Stimulated activated CD8-positive, alpha-beta memory T cell treated with anti-CD3 and anti-CD28 coated beads, Interleukin-12 subunit alpha, Interleukin-12 subunit beta, amount 100 ng/mL, for 1 hour (primary cell): ENCODE measurements at places on chromosomes 4 and X.

DNA sequence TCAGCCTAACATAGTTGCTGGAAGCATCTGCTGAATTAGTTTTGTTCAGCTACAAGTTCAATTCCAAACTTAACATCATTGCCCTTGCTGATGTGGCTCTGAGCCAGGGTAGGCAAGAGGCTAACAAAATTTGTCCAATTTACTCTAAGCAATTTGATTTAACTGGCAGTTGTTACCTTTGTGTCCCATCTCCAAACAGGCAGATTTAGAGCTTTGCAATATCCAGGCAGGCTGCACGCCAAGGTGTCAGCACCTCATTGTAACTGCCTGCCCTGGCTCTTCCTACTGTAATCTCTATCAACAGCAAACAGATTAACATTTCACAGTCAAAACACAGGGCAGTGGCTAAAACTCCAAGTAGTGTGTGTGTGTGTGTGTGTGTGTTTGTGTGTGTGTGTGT is 2070.6 kb downstream of the PCDH7 start:
- DNase-seq: no peak

- DNase-seq: no peak
Observed at GRCh38 chr4:183580849-183581248, 76.0 kb downstream of the ING2 start.

GRCh38 chr4:119525771-119526712 is 102.6 kb downstream of the PDE5A start:
- DNase-seq: no peak

GRCh38 chr4:125728568-125728967 is 413.8 kb downstream of the FAT4 start:
- DNase-seq: no peak

GRCh38 chr4:15488136-15488535 is 18.5 kb downstream of the CC2D2A start:
- no peak for DNase-seq

GRCh38 chrX:50778272-50778671 is 35.7 kb downstream of the SHROOM4 start:
- no peak for DNase-seq

GRCh38 chr4:73828956-73829355 is 7.5 kb upstream of the CXCL6 start:
- no peak for DNase-seq

- no peak for DNase-seq
Observed at GRCh38 chrX:136584545-136584944, 52.5 kb downstream of the VGLL1 start.

GRCh38 chr4:791898-792625 is 33.9 kb downstream of the CPLX1 start:
- no peak for DNase-seq

- DNase-seq: no peak
Observed at GRCh38 chr4:78065508-78066192, 8.5 kb downstream of the FRAS1 start.

GRCh38 chr4:146032234-146032860 is 93.7 kb upstream of the ZNF827 start:
- DNase-seq: no peak

- no peak for DNase-seq
Observed at GRCh38 chrX:69116077-69116476, 49.2 kb downstream of the PJA1 start.

DNA sequence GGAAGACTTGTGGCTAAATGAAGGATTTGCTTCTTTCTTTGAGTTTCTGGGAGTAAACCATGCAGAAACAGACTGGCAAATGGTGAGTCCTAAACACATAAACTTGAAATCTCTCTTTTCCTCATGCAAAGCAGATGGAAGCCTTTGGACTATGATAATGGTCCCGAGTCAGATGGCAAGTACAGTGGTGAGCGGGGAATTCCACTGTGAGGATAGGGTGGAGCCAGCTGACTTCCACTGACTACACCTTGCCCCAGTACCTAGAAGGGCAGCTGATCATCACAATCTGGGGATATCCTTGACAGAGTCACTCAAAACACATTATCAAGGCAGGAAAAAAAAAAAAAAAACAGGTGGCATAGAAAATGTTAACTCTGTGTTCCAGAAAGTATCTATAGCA is 34.3 kb downstream of the ENPEP start:
- no peak for DNase-seq

DNA sequence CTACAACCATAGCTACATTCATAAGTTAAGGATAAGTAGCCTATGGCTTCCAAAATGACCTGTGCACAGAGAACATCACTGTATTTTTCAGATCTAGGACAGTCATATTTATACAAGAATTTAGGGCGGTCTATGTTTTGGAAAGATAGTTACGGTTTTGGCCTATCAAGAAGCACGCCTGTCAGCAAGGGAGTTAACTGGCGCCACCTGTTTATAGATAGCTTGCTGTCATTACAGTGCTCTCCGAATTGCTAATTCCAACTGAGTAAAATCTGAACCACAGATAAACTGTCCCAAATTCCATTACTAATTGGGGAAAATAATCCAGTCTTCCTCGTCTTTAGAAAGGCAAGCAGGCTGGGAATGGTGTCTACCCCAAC is 646 bp downstream of the ABCB7 start:
- no peak for DNase-seq

DNA sequence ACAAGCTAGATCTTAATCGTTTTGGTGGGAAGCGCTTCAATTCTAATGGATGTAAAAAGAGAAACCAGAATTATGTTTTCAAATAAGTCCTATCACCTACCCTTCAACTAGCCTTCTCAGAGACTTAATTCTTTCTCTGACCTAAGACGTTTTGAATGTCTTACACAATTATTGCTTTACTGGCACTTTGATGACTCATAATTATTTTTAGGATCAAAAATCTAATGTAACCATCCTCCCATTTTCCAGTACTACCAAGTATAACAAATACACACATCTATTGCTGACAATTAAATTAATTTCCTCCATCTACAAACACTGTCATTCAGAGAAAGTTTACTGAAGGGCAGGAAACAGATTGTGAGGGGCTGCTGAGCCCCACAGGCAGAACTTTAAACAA is 108.6 kb downstream of the PPP3CA start:
- DNase-seq: no peak

- DNase-seq: no peak
Observed at GRCh38 chr4:8394061-8394519, 46.4 kb downstream of the ACOX3 start.

DNA sequence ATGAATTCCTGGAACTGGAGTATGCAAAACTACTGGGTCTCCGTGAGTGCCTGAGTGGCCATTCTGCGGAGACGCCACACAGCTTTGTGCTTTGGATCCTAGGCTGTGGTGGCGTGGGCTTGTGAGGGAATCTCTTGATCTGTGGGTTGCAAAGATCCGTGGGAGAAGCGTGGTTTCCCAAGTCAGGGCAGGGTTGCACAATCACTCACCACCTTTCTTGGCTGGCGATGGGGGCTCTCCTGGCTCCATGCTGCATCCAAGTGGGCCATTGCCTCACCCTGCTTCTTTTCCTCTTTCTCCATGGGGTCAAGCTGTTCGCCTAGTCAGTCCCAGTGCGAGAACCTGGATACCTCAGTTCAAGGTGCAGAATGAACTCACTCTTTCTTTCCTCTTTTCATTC is 62.5 kb downstream of the SLAIN2 start:
- DNase-seq: no peak

- DNase-seq: no peak
Observed at GRCh38 chr4:121655320-121656268, 41.2 kb downstream of the ANXA5 start.

DNA sequence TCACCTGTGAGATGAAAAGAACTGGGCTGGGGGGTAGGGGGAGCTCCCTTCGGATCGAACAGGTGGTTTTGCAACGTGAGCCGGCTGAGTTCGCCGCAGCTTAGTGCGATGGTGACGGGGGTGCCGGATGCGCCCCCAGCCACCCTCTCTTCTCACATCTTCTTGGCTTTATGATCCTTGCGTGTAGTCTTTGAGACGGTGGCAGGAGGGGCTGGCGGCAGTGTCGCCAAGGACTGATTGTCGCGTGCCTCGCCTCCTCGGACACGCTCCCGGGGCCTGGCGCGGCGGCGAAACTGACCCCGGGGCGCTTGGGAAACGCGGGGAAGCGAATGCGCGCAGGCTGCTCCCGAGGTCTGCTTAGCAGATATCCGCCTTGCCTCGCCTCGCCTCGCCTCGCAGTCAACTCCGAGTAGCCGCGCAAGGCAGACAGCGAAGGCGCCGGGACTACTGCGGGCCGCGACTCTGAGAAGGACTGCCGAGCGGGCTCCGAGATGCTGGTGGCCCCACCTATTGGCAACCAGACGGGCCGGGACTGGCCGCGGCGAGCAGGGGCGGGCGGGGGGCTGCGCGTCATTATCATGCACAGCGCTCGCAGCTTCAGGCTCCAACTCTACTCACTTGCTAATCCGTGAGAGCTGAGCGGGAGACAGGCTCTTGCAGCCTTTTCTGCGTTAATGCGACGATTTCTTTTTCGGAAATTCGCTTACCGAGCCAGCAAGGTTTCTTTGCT is 1.5 kb downstream of the GRID2 start:
- no peak for DNase-seq

DNA sequence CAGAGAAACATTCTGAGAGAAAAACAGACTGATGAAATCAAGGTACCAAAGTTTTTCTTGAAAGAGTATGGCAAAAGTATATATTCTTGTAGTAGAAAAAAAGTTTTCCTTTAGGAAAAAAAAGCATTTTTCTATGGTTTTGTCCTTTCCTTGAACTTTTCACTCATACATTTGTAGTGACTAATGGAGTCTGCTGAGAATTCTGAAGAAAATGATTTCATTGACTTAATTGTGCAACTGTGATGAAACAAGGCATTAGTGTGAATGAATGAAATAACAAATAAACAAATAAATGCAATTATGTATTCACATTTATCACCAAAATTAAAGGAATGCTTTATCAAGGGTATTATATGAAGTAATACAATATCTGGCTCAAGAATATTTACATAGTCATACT is 5.7 kb downstream of the CSN1S1 start:
- DNase-seq: no peak

- no peak for DNase-seq
Observed at GRCh38 chr4:133450813-133451212, 301.7 kb downstream of the PCDH10 start.

GRCh38 chr4:122212880-122213279 is 60.7 kb downstream of the BLTP1 start:
- DNase-seq: no peak

- DNase-seq: no peak
Observed at GRCh38 chr4:82890528-82890900, 439 bp downstream of the SEC31A start.

- DNase-seq: no peak
Observed at GRCh38 chr4:155008389-155008788, 200.0 kb upstream of the NPY2R start.

DNA sequence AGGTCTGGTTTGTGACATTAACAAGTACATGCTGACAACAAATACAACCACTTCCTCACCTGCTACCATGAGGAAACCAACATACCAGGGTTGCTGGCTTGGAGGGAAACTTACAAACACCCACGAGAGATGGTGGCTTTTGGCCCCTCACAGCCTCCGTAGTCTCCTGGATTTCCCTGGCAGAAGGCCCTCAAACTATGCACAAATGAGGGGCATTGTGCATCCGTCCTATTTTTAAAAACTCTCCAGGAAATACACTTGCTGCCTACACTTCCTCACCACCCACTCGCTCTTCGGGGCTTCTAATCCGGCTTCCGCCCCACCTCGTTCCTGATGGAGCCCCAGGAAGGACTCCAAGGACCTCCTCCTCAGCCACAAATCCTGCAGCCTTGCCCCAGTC is 355.0 kb upstream of the GATB start:
- DNase-seq: no peak

DNA sequence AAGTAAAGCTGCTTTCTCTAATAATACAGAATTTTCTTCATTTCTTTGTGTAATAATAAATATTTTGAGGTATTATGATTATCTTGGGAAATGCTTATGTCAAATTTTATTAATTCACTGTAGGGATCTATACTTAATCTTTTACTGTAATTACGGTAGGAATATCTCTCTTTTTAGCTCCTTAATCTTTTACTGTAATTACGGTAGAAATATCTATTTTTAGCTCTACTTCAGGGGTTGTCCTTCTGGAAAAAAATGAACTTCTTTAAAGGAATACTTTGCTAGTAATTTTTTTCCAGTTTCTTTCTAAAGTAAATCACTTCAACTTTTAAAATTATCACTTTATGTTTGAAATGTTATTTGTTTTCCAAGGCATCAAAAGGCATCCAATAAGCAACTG is 2229.4 kb upstream of the AGA start:
- no peak for DNase-seq

DNA sequence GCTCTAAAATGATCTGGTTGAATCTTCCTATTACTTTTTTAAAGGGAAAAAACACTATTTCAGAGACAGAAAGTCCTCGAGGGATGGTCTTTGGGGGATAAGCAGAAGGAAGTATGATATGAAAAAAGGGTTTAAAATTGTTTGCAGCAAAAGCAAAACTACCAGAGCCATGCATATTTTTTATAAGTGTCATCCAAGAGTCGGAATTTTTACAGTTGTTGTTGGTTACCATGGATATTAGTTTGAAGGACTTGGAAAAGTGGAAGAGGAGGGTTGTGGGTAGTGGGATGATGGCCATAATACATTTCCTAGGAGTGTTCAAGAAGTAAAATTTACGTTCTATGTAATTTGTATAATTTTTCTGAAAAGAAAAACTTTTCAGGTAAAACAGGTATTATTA is 134.4 kb downstream of the PCDH7 start:
- DNase-seq: no peak

GRCh38 chr4:65552057-65552456 is 118.2 kb downstream of the EPHA5 start:
- DNase-seq: no peak

DNA sequence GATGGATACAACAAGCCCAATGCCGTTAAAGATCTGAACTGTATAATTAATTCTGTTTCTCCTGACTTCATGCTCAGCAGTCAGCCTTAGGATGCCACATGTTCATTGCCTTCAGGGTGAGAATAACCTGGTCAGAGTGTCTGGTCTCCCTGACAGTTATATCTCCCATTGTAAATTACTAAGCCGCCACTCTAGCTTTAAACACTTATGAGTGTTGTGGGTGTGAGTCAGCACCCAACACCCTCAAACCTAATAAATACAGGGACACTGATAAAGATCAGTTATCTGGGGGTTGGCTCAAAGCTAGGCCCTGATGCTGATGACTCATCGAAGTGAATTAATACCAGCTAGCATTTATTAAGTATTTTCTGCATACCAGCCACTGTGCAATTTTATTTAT is 64.9 kb upstream of the DYNLT3 start:
- DNase-seq: no peak
